ENCODE measurements at places on chromosomes 12 and 14.

DNA sequence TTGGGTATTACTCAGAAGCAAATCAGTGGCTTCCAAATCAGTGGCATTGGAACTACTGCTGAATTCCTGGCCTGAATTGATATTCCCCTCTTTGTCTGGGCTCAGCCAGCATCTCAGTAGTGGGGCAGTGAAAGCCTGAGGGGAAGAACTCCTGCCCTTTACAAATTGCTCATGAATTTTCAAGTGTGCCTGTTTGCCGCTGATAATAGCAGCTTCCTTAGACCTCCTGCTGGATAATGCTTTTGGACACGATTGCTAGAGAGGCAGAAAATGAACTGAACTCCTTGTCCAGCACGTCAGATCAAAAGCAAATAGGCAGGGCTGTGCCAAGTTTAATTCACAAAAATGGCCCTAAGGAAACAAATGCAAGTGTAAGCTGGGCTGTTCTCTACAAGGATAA lies 91.3 kb upstream of the GZMB start:
- no peak overlapping the region for H3K4me3 ChIP-seq
- no peaks in the 10 kb centered on the region for H3K36me3 ChIP-seq
- H3K27me3 ChIP-seq: no peaks in the 10 kb centered on the region
- no peak overlapping the region for H3K27ac ChIP-seq
- H3K4me1 ChIP-seq: no peaks in the 10 kb centered on the region

GRCh38 chr14:75492832-75493591 lies 29.3 kb upstream of the BATF start:
- no peak for DNase-seq
- no peak overlapping the region for H3K4me3 ChIP-seq
- no peak overlapping the region for H3K27ac ChIP-seq
- no peaks in the 10 kb centered on the region for H3K36me3 ChIP-seq
- H3K27me3 ChIP-seq: no peaks in the 10 kb centered on the region

DNA sequence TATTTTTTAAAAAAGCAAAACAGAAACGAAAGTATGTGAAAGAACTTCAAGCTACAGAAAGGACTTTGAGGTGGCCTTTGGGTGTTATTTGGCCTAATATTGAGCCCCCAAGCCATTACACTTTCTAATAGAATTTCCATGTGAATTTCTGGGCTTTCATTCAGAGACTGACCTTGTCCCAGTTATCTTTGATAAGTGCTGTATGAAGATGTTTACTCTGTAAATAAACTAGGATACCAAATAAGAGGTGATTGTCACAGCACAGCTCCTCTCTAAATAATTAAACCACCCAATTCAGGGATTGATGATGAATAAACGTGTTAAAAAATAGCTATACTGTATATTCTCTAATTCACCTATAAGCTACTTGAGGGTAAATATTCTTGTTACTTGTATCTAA lies 32.8 kb upstream of the PPFIBP1 start:
- H3K27me3 ChIP-seq: no peaks in the 10 kb centered on the region
- H3K4me3 ChIP-seq: no peak overlapping the region
- H3K27ac ChIP-seq: no peak overlapping the region
- no peaks in the 10 kb centered on the region for H3K36me3 ChIP-seq
- H3K4me1 ChIP-seq: no peaks in the 10 kb centered on the region

- no peak overlapping the region for H3K27ac ChIP-seq
- H3K27me3 ChIP-seq: no peaks in the 10 kb centered on the region
- H3K4me1 ChIP-seq: peaks cover 11% of the 10 kb centered on the region
- no peaks in the 10 kb centered on the region for H3K36me3 ChIP-seq
- H3K4me3 ChIP-seq: no peak overlapping the region
Observed at GRCh38 chr12:29220632-29221336, 71.7 kb downstream of the FAR2 start.

- no peaks in the 10 kb centered on the region for H3K36me3 ChIP-seq
- no peak overlapping the region for H3K27ac ChIP-seq
- no peaks in the 10 kb centered on the region for H3K27me3 ChIP-seq
- DNase-seq: no peak
Observed at GRCh38 chr12:45681465-45681864, 48.0 kb upstream of the ARID2 start.

GRCh38 chr14:97301931-97302559 lies 504.9 kb downstream of the VRK1 start:
- H3K4me3 ChIP-seq: no peak overlapping the region
- no peak for DNase-seq
- no peak overlapping the region for H3K27ac ChIP-seq

DNA sequence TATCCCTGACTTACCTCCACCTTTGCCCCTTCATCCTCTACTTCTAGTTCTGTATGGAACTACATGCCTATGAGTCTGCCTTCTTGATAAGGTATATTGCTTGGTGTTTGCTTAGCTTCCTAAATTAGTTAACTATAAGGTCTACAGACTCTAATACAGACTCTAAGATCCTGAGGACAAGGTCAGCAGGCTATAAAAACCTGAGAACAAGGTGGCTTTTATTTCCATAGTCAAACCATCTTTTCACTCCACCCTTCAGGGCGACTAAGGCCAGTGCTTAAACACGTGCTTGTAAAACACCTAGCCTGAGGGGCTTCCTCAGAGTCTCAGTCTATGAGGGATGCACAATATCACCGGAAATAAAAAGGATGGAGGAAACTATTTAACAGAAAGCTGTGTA lies 36.1 kb upstream of the COL2A1 start:
- H3K36me3 ChIP-seq: no peaks in the 10 kb centered on the region
- H3K27me3 ChIP-seq: no peaks in the 10 kb centered on the region
- H3K27ac ChIP-seq: no peak overlapping the region

DNA sequence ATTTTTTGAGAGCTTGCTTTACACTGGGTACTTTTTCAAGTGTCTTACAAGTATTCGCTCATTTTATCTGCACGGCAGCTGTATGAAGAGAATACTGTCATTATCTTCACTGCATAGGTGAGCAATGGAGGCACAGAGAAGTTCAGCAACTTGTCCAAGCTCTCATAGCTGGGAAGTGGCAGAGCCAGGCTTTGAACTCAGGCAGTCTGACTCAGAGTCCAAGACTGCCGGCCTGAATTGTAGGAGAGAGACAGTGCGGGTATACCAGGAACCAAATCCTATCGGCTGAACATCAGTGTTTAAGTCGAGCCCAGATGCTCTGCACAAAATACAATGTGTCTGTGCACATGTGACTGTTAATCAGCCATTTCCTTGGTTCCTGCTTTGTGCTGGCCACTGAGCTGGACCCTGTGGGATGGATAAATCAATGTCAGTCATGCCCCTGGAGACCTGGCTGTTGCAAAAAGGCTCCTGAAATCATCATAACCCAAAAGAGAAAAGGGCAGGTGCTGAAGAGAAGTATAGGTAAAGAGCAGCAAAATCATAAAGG lies 474.6 kb downstream of the DPF3 start:
- no peak overlapping the region for H3K4me3 ChIP-seq
- no peaks in the 10 kb centered on the region for H3K27me3 ChIP-seq
- H3K27ac ChIP-seq: no peak overlapping the region
- DNase-seq: no peak

- H3K4me1 ChIP-seq: peaks cover 15% of the 10 kb centered on the region
- H3K27ac ChIP-seq: no peak overlapping the region
- no peaks in the 10 kb centered on the region for H3K36me3 ChIP-seq
- H3K27me3 ChIP-seq: no peaks in the 10 kb centered on the region
Observed at GRCh38 chr14:103243764-103244737, 90.0 kb upstream of the EIF5 start.

- DNase-seq: no peak
- no peak overlapping the region for H3K4me3 ChIP-seq
- no peaks in the 10 kb centered on the region for H3K27me3 ChIP-seq
- no peak overlapping the region for H3K27ac ChIP-seq
Observed at GRCh38 chr12:15752785-15753184, 36.4 kb downstream of the EPS8 start.

DNA sequence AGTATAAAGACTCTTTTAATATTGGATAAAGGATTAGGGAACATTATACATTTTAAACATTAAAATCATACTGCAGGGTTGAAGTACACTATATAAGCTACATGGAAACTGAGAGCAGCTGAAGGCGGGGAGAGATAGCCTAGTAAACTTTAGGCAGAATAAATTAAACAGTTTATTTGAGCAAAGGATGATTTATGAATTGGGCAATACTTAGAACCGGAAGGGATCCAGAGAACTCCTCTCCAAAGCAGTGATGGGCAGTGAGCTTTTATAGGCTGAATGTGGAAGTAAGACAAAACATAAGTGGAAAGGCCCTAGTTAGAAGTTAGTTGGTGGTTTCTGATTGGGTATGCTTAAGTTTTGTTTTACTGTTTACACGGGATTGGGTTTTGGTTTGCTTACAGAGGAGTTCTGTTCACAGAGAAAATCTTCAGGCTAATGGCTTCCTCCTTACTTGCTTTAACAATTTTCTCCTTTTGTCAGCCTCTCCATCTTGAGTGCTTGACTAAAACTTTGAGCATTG lies 18.9 kb downstream of the LEMD3 start:
- no peaks in the 10 kb centered on the region for H3K27me3 ChIP-seq
- H3K4me3 ChIP-seq: no peak overlapping the region
- no peak overlapping the region for H3K27ac ChIP-seq
- no peak for DNase-seq
- peaks cover 44% of the 10 kb centered on the region for H3K4me1 ChIP-seq
- H3K36me3 ChIP-seq: no peaks in the 10 kb centered on the region

GRCh38 chr12:101277443-101277842 lies 2.5 kb upstream of the UTP20 start:
- peaks cover 12% of the 10 kb centered on the region for H3K4me1 ChIP-seq
- DNase-seq: no peak
- H3K27me3 ChIP-seq: no peaks in the 10 kb centered on the region
- no peak overlapping the region for H3K4me3 ChIP-seq
- H3K36me3 ChIP-seq: no peaks in the 10 kb centered on the region
- H3K27ac ChIP-seq: no peak overlapping the region

DNA sequence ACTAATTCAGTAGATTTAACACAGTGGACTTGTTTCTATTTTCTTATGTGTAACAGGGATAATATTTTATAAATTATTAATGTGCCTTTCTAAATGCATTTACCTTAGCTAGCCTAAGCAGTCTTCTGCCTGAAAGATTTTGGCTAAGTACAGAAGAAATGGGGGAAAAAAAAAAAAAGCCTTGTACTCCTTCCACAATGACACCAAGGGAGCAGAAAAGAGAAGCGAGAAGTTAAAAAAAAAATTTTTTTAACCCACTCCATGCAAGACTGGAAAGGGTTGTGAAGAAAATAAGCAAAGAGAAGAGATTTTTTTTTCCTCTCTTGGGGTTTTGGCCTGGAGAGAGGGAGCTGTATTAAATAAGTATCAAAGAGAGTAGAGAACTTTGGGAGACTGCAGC lies 28.7 kb downstream of the NELL2 start:
- H3K36me3 ChIP-seq: no peaks in the 10 kb centered on the region
- no peak overlapping the region for H3K27ac ChIP-seq
- DNase-seq: no peak
- no peaks in the 10 kb centered on the region for H3K4me1 ChIP-seq

DNA sequence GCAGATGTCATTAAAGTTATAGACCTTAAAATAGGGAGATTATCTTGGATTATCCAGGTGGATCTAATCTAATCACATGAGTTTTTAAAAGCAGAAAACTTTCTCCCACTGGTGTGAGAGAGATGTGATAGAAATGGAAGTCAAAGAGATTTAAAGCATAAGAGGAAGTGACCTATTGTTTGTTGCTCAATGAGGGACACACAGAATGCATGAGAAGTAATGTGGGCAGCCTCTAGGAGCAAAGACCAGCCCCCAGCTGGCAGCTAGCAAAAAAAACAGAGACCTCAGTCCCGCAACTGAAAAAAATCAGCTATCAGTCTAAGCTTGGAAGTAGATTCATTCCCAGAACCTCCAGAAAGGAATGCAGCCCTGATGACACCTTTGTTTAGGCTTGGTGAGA lies 24.6 kb upstream of the ANP32D start:
- H3K36me3 ChIP-seq: no peaks in the 10 kb centered on the region
- H3K4me3 ChIP-seq: no peak overlapping the region
- H3K27ac ChIP-seq: no peak overlapping the region
- no peak for DNase-seq
- H3K4me1 ChIP-seq: no peaks in the 10 kb centered on the region
- no peaks in the 10 kb centered on the region for H3K27me3 ChIP-seq

DNA sequence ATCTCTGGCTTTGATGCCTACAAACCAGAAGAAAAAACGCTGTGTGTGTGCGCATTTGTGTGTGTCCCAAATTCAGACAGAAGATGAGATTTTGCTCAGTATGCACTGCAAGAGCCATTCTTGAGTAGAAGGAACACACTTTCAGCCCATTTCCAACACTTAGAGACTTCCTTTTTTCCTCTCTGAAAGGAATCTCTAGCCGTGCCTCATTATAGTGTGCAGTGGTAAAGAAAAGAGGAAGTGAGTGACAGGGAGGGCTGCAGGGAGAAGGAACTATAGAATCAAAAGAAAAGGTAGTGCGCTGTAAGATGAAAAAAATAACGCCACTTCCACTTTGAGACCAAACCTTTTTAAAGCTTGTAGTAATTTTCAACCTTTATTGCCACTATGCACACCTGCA lies 1400.9 kb upstream of the FLRT2 start:
- no peak overlapping the region for H3K4me3 ChIP-seq
- DNase-seq: no peak
- no peaks in the 10 kb centered on the region for H3K4me1 ChIP-seq
- H3K27ac ChIP-seq: no peak overlapping the region

DNA sequence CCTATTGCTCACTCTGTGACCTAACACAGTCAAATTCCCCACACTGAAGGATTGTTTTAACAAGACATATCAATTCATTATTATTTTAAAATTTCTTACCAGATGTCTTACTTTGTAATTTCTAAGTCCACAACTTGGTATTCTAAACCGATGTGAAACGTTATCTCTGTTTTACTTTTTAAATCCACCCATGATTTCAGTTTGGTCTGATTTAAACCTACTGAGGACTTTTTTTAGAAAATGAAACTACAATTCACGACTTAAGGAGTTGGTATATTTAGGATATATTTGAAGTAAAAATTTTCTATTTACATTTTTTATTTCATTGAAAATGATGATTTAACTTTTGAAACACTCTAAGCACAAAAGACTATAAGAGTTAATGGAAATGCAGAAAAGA lies 35.1 kb upstream of the GRIP1 start:
- no peaks in the 10 kb centered on the region for H3K36me3 ChIP-seq
- H3K4me3 ChIP-seq: no peak overlapping the region
- no peaks in the 10 kb centered on the region for H3K4me1 ChIP-seq
- H3K27ac ChIP-seq: no peak overlapping the region
- DNase-seq: no peak
- H3K27me3 ChIP-seq: no peaks in the 10 kb centered on the region

DNA sequence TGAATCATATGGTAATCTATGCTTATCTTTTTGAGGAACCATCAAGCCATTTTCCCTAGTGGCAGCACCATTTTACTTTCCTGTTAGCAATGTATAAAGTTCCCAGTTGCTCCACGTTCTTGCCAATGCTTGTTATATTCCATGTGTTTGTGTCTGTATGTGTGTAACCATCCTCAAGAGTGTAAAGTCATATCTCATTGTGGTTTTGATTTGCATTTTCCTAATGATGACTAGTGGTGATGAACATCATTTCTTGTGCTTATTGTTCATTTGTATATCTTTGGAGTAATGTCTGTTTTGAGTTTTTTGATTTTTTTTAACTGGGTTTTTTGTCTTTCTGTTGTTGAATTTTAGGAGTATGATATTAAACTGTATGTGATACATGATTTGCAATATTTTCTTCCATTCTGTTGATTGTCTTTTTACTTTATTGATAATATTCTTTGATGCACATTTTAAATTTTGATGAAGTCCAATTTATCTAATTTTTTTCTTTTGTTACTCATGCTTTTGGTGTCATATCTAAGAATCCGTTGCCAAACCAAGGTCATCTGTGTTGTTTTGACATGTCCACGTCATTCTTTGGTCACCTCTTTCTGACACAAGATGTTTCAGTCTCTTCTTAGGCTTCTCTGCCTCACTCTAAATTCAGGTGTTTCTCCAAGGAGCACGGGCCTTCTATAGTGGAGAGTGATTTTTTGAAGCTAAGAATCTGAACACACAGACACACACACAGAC lies 36.1 kb downstream of the PPHLN1 start:
- H3K27me3 ChIP-seq: no peaks in the 10 kb centered on the region
- no peaks in the 10 kb centered on the region for H3K36me3 ChIP-seq
- no peaks in the 10 kb centered on the region for H3K4me1 ChIP-seq
- no peak for DNase-seq
- H3K4me3 ChIP-seq: no peak overlapping the region

All from vagina (tissue), 2 donors.